Muscle of back (tissue), 13 donors: ENCODE measurements at places on chromosomes 6 and 20. TPM values are rescaled to one million over a fixed set of nuclear protein-coding genes. Genes with fewer than 3 reads are reported as not detected.

- DNase-seq, result no peak
Measured at GRCh38 chr6:156942266-156942665, 165.1 kb downstream of the ARID1B start.

Gene PTK6
- 0.43 TPM for polyA plus RNA-seq

Gene GTSF1L
- polyA plus RNA-seq, result not detected

DNA sequence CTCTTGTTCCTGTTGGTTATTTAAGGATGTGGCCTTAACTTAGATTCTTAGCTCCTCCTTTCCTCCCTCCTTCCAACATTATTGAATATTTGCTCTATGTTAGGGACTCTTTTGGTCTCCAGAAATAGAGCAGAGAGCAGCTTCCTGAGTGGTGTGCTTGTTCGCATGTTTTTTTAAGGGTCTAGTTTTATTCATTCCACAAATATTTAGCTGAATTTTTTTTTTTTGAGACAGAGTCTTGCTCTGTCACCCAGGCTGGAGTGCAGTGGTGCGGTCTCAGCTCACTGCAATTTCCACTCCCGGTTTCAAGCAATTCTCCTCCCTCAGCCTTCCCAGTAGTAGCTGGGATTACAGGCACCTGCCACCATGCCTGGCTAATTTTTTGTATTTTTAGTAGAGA is 169.2 kb downstream of the ZFAND3 start:
- peak; percentile 30 for DNase-seq

Gene RRBP1
- 120 TPM for polyA plus RNA-seq

- peak; percentile 18 for DNase-seq
Measured at GRCh38 chr20:12014276-12014675, 96.6 kb downstream of the BTBD3 start.

DNA sequence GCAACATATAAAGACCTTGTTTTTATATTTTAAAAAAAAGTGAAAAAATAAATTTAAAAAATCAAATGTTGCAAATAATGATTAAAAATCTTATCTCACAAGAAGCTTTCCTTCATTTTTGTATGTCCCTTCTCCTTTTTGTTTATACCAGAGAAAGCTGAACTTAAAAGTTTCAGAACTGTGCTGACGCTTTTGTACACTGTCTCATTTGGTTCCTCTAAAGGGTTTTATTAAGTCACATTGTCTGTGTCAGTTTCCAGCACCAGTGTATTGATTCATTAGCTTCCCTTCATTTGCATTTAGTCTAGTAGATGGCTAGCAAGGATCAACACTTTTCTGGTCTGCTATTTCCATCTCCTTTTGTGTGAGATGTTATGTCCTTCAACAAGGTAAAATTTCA is 6.7 kb downstream of the PCED1A start:
- no peak for DNase-seq

- DNase-seq, result no peak
Measured at GRCh38 chr20:53652859-53653517, 59.3 kb upstream of the ZNF217 start.

Gene NOTCH4
- polyA plus RNA-seq, result 16.7 TPM

- no peak for DNase-seq
Measured at GRCh38 chr20:1652960-1653359, 4.6 kb downstream of the SIRPG start.

GRCh38 chr6:63764318-63764916 is 128.8 kb downstream of the PHF3 start:
- DNase-seq, result peak; percentile 43
